ENCODE measurements at places on chromosomes 12 and 14.

GRCh38 chr12:59699421-59700152 is 103.8 kb downstream of the SLC16A7 start:
- DNase-seq: peak; percentile 93

DNA sequence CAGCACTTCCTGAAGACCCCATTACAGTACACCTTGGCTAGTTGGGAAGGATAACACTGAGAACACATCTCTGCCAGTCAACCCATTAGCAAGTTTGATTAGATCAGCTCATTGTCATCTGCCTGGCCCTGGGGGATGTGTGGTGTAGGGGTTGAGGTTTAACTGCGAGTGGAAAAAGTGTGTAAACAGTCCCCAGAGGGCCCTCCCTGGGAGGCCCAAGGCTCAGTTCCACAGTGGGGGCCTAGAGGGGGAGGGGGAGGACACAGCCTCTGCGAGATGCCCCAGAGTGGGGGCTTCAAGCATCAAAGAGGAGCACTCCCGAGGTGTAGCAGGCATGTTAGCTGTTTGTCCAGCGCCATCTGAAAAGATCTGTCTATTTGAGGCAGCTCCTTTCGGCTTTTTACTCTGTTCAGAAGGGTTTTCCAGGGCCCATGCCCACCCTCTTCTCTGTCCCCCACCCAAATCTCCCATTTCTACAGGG is 344 bp downstream of the LPAR5 start:
- no peak for DNase-seq

DNA sequence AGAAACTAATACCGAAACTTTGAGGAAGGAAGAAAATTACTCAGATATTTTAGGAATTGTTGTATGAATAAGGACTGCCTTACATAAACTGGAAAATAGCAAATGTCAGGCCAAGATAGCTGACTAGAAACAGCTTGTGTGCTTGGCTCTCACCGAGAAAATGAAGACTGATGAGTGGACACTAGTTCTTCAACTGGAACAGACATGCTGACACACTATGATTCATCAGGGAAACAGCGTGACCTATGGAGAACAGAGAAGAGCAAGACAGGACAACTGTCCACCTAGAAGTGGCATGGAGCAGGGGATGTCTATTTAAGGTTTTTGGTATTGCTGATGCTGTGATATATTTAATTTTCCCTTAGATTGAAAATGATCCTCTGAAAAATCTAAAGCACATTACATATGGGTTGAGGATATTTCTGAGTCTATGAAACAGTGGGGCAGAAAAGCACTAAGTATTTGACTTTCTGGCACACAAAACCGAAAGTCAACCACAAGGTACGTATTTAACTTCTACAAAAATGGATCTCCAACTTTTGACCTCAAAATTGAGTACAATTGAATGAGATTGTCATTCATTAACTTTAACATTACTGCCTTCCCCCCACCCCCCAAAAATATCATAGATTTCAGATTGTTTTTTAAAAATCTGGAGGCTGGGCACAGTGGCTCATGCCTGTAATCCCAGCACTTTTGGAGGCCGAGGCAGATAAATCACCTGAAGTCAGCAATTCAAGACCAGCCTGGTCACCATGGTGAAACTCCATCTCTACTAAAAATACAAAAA is 863.2 kb downstream of the LRFN5 start:
- DNase-seq: no peak

GRCh38 chr14:87990682-87991081 is 2.3 kb downstream of the GALC start:
- no peak for DNase-seq

- no peak for DNase-seq
Measured at GRCh38 chr14:25472700-25473099, 422.8 kb upstream of the STXBP6 start.

DNA sequence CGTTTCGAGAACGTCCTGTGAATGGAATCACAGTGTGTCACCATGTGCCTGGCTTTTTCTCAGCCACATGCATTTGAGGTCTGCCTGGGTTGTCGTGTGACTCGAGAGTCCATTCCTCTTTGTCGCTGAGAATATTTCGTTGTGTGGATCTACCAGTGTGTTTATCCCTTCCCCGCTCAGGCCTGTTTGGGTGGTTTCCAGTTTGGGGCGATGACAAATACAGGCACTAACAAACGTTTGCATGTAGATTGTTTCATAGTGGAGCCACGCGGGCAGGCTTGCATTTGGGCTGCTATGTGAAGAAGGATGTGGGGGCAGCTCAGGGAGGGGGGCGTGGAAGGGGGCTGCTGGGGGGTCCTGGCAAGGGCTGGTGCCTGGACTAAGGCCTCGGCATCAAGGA is 14.1 kb downstream of the RIN3 start:
- DNase-seq: no peak

DNA sequence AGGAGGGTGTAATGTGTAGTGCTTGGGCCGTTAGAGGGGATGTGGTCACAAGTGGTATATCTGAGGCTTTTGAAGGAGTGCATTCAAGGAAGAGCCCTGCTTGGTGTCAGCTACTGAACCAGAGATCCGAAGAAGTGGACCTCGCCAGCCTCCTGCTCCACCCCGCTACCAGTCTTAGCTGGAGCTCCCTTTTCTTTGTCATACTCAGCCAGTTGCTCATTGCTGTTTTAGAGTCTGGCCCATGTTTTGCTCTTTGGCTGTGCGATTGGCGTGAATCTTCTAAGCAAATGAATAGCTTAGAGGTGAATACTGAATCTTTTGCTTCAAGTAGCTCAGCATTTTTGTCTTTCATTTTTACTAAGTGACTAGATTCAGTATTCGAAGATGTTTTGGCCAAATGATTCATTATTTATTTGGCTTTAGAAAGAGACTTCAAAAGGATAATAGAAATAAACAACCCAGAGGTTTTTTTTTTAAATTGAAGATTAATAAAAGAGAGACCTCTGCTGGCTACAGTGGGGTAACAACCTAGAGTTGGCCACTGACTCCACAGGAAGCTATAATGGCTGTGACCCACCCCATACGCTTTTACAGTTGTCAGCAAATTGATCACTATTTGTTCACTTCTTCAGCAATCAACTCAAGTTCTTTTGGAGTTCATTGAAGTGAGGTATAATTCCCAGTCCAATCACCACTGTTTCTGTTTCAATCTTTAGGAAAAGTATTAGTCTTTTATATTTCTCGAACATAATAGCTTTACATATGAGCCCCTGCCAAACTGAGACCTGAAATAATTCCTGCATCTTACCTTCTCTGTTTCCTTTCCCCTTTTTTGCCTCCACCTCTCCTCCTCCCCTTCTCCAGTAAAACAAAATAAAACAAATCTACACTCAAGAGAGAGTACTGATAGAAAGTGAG is 19.9 kb downstream of the CDKN1B start:
- no peak for DNase-seq

DNA sequence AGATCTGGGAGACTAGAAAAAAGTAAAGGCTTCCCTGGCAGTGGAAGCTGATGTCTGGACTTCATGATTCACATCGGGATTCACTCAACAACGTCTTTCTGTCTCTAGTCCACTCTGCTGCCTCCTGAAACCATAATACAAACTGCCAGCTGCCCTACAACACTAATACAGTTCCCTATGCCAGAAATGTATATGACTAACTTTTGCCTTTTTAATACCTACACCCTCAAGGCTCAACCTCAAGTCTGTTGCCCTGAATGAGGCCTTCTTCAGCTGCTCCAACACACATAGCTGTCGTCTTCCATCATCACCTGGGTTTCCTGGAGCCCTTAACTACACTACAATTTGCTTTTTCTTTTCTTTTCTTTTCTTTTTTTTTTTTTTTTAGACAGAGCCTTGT is 182.7 kb upstream of the BCL2L14 start:
- DNase-seq: no peak

- DNase-seq: no peak
Measured at GRCh38 chr12:66978802-66979201, 290.4 kb upstream of the CAND1 start.

DNA sequence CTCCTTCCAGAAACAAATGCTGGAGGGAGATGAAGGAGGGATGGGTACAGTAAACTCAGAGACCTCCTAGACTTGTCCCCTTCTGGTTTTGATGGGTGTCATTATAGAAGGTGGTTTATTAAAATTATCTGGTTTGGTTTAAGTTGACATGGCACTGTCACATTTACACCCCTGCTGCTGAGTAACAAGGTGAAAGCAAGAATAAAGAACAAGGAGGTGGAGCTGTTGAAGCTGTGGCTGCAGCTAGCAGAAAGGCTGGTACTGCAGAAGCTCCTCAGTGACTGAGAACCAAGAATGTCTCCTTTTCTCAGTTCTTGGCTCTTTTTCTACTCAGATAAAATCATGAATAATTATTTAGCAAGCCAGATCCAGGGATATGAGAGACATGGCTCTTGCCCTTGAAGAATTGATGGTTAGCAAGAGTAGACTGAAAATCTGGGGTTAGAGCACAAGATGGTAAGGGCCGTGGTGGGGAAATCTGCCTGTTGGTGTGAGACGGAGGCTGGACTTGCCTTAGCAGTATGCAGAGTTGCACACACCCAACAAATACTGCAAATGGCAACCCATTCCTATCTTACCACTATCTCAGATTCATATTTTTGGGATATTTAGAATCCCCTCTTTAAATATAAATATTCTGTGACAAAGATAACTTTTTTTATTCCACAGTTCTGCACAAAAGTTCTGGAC is at the start of gene GZMH:
Gene GZMH (minus strand): TSS at position 31 of the 690 bp plus-strand sequence. CDS start 72 bp downstream, outside the sequence.
- no peak for DNase-seq

GRCh38 chr12:110546339-110546738 is 36.8 kb downstream of the PPTC7 start:
- DNase-seq: peak; percentile 92

GRCh38 chr12:32419520-32419960 is 20.2 kb downstream of the FGD4 start:
- no peak for DNase-seq

DNA sequence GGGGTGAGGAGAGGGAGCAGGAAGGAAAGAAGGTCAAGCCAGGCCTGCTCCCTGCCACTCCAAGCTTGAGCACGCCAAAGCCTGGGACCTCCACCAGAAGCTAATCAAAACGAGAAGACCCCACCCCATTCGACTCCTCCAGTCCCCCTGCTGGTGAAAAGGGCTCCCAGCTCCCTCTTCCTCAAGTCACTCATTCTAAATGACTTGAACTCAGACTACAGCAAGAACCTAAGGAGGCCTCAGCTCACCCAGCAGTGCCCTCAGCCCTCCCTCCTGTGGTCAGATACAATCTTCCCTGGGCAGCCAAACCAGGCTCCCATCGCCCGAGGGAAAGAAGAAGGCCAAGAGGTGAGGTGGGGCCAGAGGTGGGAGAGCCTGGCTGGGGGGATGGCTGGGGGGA is 17.4 kb downstream of the HDAC7 start:
- DNase-seq: no peak

DNA sequence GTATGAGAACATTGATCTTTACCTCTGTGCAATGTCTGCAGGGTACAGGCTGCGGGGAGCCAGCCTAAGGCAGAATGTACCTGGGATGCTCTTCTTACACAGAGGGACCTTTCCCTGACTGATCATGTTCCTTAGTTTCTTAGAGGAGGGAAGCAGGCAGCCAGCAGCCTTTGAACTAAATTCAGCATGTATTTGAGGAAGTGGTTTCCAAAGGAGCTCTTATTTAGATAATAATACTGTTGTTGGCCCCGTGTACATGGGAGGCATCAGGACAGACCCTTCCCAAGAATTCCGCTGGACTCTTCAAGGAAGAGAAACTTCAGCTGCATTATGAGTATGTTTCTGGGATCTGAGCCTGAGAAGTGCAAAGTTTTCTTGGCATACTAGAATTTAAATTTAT is 98.8 kb downstream of the CCDC92 start:
- no peak for DNase-seq

DNA sequence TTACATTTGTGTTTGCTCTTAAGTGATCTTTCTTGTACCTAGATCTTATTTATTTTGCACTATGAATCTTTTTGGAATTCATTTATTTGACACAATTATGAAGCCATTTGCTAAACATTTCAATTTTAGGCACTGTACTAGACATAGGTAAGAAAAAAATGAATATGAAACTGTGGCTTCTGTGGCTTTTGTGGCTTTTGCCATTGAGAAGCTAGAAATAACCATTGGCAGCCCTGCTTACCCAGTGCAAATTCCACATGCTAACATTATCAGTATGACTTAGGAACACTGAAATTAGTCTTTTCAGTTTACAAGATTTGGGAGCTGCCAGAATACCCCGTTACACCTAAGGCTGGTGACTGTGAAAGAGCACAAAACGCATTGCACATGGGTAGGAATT is 60.1 kb downstream of the FSCB start:
- no peak for DNase-seq
